A549 treated with ZK216348 at 1 μM for 4 hours (cell line): ENCODE measurements at places on chromosomes 5 and 9. TPM values are rescaled to one million over a fixed set of nuclear protein-coding genes. Genes with fewer than 3 reads are reported as not detected.

The GAPVD1 gene
- 10.3 to 18.9 TPM (median 14.5 TPM) in 5 replicates for total RNA-seq

The S1PR3 gene
- total RNA-seq, result 49.8 to 71.1 TPM (median 63.9 TPM) in 5 replicates

The CAST gene
- 154 to 213 TPM (median 185 TPM) in 5 replicates for total RNA-seq

The AIF1L gene
- total RNA-seq, result 1.4 to 2.1 TPM (median 1.5 TPM) in 5 replicates

The IFNA21 gene
- not detected in 5 replicates for total RNA-seq
